ENCODE measurements at places on chromosomes 1 and 21.

GRCh38 chr1:206506405-206507283 lies 687 bp upstream of the RASSF5 start:
- no peak for DNase-seq

DNA sequence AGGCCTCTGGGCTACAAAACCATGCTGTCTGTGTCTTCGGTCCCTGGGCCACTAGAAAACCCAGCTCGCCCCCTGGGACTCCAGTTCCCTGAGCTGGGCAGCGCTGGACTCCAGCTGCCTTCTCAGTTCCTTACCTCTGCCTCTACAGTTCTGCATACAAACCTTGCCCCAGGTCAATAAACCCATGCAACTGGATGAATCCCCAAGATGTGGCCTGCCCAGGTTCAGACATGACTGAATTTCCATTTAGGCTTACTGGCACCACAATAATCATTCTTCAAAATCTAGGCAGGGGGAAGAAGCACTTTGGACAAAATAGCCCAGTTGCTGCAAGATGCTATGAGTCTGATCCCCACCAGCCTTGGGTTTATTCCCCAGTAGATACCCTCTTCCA lies 159.5 kb downstream of the RRAGC start:
- no peak for DNase-seq

- no peak for DNase-seq
Measured at GRCh38 chr1:100441651-100442050, 89.3 kb downstream of the CDC14A start.

GRCh38 chr1:106223213-106223612 lies 833.3 kb upstream of the PRMT6 start:
- DNase-seq: no peak

- no peak for DNase-seq
Measured at GRCh38 chr1:15386164-15386749, 23.4 kb upstream of the EFHD2 start.

DNA sequence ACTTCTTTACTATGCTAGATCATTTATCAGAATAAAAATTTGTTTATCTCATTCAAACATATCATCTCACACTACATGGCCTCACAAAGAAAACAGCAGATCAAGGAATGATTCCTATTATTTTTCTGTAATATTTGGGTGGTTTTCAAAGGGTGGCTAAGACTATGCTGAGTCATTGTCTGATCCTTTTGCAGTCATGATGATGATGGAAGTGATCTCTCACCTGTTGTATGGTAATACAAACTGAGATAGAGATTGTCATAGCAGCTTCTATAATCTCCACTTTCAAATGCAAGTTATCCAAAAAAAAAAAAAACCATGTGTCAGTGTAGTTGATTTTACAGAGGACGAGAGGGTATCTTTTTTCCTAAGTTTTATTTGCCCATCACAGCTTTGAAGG lies 37.2 kb upstream of the GBP5 start:
- no peak for DNase-seq

DNA sequence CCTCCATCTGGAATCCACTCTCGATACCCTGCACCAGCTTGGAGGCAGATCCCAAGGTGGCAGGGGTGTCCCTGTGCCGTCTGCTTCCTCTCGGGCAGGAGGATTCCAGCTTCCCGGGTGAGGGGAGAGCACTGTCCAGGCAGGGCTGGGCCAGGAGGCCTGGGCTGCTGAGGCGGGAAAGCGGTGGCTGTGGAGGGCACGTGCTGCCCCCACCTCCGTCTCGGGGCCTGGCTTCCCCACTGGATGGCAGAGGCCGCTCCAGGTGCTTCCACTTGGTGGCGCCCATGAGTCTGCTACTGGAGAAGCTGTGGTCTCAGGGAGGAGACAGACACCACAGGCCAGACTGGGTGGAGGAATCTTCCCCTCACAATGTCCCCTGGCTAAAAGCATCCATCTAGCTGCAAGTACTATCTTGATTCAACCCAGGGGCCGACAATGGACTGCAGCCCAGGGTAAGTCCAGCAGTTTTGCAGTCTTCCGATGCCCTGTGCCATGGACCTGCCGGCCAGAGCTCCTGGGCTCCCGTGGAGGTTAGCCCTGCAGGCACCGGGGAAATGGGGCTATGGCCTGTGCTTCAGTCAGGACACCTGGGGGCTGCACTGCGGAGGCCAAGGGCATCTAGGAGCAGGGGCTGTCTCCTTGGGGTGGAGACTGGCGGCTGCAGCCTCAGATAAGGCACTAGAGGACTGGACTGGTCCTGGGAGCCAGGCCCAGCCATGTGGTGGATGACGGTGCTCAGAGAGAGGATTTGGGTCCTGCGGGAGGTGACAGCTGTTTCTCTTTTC lies 41.3 kb upstream of the EIF4G3 start:
- peak; percentile 42 for DNase-seq

DNA sequence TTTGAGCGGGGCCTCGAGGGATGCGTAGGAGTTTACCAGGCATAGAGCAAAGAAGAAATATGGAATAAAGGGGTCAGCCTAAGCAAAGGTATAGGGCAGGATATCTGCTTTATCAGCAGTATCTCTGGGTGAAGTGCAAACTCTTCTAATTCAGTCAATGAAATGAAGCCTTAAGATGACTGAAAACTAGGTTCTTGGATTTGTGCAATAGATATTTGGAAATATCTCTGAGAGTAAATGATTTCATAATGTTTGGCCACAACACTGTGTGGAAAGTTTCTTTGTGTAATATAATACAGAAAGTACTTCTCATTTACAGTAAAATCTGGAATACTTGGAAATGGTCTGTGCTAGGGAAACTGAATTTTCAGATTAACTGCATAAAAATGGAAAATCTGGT lies 26.1 kb downstream of the KCNJ15 start:
- no peak for DNase-seq

GRCh38 chr1:175188936-175189335 lies 3.6 kb downstream of the KIAA0040 start:
- DNase-seq: peak; percentile 13

DNA sequence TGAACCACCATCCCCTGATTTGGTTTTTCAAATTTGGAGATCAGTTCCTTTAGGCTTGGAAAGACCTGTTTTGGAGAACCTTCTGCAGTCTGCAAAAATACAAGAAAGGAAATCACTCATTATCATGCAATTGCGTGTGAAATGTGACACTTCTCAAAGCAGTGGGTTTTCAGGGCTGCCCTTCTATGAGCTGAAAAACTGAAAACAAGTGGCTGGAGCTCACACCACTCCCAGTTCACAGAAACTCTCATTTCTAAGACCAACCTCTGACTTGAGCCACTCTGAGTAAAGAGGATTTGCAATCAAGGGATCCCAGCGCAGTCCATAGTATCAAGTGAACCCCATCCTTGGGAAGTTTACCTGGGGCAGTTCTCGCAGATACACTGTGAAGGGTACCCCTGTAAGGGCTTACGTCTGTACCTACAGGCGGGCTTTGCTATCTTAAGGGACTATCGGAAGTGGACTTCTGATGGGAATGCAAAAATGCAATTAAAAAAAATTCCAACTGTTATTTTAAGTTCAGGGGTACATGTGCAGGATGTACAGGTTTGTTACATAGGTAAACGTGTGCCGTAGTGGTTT lies 12.8 kb downstream of the SH2D1B start:
- no peak for DNase-seq

DNA sequence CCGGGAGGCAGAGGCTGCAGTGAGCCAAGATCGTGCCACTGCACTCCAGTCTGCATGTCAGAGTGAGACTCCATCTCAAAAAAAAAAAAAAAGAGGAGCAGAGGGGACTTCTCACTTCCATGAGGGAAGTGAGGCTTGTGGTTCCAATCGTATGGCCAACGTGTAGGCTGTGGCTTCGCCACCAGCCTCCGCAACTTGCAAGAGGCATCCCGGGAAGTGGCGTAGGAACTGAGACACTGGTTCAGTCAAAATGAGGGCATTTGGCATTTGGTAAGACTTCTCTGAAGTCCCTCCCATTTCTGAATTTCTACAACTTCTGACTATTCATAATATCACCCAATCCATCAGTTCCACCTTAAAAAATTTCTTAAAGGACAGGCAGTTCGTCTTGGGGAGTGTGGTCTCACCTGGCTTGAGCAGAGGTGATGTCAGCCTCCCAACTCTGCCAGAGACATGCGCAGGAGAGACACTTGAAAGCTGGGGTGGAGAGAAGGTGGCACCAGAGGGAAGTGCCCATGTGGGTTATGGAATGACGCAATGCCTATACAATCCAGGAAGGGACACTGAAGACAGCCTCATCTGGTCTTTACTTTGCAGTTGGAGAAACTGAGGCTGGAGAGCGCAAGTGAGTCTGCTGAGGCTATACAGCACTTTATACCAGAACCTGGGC lies 17.2 kb downstream of the KAZN start:
- DNase-seq: no peak

Measured in stimulated activated CD8-positive, alpha-beta memory T cell treated with anti-CD3 and anti-CD28 coated beads, Interleukin-2, amount 100 ng/mL, for 48 hours (primary cell).